ENCODE measurements at places on chromosomes 4 and X.

GRCh38 chrX:154327038-154327820 is 31.6 kb downstream of the TKTL1 start:
- DNase-seq = no peak

DNA sequence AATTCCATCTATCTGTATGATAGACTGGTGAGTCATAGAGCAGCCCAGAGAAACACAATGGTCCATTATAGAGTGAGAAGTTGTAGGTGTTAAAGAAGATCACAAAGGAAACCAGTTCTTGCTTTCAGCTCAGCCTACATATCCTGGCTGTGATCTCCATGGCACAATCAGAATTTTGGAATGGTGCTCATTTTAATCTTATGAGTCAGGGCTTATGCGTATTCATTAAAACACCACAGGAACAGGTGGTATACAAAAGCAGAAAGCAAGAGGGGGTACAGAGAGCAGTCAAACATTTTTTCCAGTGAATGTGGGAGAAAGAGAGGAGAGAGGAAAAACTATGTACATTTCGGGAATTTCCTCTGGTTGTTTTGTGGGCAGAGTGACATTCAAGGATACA is 126.9 kb downstream of the MFAP3L start:
- DNase-seq = no peak

- peak; percentile 2 for DNase-seq
Observed at GRCh38 chr4:67546971-67547370, 1.7 kb upstream of the CENPC start.

DNA sequence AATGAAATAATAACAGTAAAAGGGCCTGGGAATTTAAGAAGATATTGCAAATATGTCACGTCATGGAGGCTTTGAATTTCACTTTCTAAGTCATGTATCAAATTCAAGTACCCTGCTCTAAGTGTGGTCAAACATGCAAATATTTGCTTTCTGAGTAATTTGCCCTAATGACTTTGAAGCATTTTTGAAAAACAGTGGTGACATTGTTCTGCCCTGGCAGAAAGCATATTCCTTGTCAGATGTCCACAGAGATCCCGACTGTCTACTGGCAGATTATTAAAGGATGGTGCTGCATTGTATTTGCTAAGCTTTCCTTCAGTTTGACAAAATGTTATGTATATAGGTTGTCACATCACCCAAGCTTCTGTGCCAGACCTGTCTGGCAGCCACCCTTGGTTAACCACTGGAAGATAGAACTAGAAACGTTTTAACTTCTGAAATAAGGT is 92.5 kb downstream of the ANK2 start:
- DNase-seq = no peak

DNA sequence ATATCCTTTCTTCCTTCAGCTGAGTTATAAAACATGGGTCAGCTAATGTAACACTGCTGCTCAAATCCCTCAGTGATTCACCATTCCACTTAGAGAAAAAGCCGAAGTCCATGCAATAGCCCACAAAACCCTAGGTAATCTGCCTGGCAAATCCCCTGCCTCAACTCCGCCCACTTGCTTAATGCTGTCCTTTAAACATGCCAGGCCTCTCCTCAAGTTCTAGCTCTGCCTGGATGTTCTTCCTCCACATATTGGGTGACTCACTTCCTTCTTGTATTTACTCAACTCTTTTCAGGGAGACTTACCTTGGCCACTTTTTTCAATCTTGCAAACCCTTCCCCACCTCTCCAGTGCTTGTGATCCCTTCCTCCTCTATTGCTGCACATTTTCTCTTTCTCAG is 89.8 kb downstream of the EMCN start:
- DNase-seq = no peak

- no peak for DNase-seq
Observed at GRCh38 chr4:37735578-37735977, 49.4 kb upstream of the RELL1 start.

- peak; percentile 18 for DNase-seq
Observed at GRCh38 chrX:44343412-44344141, at the start of gene EFHC2. TSS of gene EFHC2 (minus strand) at chrX:44343672. CDS start at chrX:44343588, 84 bp downstream.

GRCh38 chr4:154406018-154406795 is 85.4 kb downstream of the DCHS2 start:
- DNase-seq = no peak

- DNase-seq = no peak
Observed at GRCh38 chr4:158599150-158599549, 72.5 kb downstream of the C4orf46 start.

DNA sequence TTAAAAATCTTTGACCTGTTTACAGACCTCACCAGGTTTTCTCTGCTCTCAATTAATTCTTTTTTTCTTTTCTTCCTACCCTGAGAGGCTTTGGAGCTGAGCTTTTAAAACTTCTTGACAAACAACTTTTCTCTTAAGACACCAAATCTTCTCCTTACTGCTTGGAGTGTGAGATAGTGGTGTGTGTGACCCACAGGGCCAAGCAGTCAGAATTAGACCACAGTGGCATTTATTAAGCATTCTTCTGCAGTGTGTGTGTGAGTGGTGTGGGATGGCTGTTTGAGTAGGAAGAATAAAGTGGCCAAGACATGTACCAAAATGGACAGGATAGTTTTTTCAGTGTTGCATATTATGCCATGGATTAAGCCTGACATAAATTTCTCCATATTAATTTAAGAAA is 665.1 kb downstream of the RAPGEF2 start:
- no peak for DNase-seq

DNA sequence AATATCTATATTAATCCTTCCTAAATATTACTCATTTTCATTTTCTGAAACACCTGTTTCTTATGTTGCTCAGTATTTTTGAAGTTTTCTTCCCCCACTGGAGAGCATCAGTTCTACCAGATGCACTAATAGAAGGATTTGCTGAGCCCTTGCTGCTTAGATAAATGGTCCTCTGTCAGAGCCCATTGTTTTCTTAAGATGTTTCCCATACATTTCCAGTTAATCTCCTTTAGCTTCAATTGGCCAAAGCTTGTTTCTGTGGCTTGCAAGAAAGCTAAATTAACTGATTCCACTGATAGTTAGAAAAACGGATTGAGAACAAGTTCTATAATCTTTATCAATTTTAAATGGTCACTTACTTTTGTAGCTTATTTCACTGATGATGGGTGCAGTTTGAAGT is 1425.5 kb downstream of the PCDH18 start:
- no peak for DNase-seq

DNA sequence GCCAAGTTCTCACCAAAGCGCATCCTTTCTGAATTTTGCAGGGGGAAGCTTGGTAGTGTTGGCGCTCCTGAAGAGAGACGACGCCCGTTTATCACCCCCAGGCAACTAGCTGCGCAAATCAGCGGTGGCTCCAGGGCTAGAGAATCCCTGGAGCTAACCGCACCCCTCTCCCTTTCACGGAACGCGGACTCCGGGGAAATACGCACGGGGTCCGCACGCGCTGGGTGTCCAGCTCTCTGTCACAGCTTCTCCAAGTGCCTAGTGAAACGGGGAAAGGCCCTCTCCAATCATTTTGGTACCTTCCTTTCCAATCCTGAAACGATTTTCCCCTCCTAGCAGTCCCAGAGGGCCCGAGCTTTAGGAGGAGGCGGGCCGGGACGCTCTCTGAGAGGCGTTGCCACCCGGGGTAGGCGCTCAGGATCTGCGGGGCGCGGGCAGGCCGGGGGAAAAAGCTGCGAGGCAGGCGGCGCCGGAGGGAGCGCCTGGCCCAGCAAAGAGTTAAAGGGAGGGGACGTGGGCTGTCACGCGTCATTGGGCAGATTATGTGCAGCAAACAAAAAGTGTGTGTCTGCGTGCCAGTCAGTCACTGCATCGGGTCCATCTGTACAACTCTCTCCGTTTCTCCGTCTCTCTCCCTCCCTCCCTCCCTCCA is at the start of gene PRDM8:
TSS of gene PRDM8 (plus strand) at position 582 of the 652 bp plus-strand sequence. CDS start 2,578 bp downstream, outside the sequence.
- DNase-seq = peak; percentile 83

GRCh38 chrX:139091066-139091465 is 379.5 kb upstream of the FGF13 start:
- DNase-seq = no peak

GRCh38 chr4:58219179-58219578 is 1109.0 kb upstream of the IGFBP7 start:
- no peak for DNase-seq

GRCh38 chrX:19660604-19661255 is 145.4 kb upstream of the MAP3K15 start:
- DNase-seq = peak; percentile 27

DNA sequence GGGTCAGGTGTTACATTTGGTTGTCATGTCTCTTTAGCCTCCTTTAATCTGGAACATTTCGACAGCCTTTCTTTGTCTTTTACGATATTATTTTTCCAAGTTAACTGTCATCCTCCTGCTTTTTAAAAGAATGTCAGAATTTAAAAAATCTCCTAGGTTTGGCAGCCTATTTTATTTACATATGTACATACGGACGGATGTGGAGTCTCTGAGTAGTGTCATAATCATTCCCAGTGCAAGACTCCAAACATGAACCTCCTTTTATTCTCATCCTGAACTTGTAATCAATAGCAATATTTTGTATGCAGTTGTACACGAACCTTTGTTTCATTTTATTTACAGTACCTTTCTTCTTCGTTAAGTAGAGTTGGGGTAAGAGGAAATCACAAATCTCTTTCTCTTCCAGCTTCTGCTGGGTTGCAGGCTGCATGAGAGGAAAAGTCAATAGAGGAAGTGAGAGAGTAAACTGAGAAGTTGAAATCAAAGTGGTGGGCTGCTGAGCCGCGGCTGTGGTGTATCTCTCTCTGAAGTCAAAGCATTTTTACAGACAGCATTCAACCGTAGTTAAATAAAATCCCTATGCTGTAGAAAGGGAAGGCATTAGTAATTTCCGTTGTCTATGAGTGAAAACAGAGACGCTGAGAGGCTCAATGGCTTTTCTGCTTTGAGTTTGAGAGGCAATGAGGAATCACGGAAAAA is 53.9 kb upstream of the RPS6KA3 start:
- no peak for DNase-seq

GRCh38 chrX:132940727-132941327 is 17.6 kb downstream of the HS6ST2 start:
- DNase-seq = no peak

- no peak for DNase-seq
Observed at GRCh38 chr4:649293-649625, 23.9 kb downstream of the PDE6B start.

- DNase-seq = peak; percentile 1
Observed at GRCh38 chrX:15564981-15565579, 35.7 kb downstream of the ACE2 start.

GRCh38 chr4:8908206-8908893 is 36.7 kb upstream of the HMX1 start:
- DNase-seq = no peak

Data from nucleus accumbens (tissue), 56 donors.